ENCODE measurements at places on chromosomes 1 and 21.
A peak's percentile ranks its signal among the peaks of the same experiment; 100 is the strongest.

DNA sequence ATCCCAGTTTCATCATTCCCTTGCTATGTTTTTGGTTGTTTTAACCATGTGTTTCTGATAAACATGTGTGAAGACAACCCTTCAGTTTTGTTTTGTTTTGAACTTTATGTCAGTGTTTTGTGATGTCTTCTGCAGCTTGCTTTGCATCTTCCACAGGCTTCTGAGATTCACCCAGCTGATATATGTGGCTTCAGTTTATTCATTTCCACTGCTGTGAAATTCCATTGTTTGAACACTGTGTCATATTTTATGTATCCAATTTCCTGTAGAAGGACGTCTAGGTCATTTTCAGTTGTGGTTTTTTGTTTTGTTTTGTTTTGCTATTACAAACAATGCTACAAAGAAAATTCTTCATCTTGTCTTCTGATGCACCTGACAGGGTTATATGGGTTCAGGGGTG is 27.2 kb upstream of the SLC26A9 start:
- no peak for DNase-seq

- DNase-seq, result no peak
Observed at GRCh38 chr1:76268341-76268740, 193.8 kb downstream of the ST6GALNAC3 start.

GRCh38 chr1:149945206-149945605 is 8.5 kb upstream of the MTMR11 start:
- no peak for DNase-seq

DNA sequence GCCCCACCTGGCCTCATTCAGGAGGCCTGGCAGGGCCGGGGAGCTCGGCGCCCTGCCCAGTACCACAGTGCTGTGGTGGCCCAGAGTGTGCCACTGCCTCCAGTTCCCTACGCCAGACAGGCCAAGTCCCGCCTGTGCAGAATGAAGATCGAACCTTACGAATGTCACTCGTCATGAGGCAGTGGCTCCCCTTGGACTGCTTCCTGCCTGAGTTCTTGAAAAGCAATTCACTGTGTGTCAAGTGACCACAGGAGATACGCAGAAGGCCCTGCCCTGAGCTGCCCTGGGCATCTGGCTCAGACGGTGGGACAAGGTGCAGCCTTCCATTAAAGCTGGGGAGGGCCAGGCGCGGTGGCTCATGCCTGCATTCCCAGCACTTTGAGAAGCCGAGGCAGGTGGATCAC is 49.6 kb upstream of the LRP8 start:
- no peak for DNase-seq

DNA sequence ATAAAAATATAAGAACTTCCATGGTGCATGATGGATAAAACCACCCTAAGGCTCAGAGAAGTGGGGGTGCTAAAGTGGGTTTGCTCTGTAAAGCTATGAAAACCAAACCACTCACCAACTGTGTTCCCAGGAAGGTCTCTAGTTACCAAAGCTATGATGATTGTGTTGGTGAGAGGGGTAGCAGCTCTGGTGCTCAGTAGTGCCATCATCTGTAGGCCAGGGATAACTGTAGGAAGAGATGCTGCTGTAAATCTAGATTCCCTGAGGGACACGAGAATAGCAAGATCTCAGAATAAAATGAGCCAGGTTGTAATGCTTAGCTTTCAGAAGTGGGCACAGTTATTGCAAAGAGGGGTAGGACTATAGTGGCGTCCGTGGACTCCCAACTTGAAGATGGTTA is 124.5 kb downstream of the GREM2 start:
- DNase-seq, result no peak

GRCh38 chr1:71641903-71642302 is 561.1 kb upstream of the ZRANB2 start:
- DNase-seq, result no peak

DNA sequence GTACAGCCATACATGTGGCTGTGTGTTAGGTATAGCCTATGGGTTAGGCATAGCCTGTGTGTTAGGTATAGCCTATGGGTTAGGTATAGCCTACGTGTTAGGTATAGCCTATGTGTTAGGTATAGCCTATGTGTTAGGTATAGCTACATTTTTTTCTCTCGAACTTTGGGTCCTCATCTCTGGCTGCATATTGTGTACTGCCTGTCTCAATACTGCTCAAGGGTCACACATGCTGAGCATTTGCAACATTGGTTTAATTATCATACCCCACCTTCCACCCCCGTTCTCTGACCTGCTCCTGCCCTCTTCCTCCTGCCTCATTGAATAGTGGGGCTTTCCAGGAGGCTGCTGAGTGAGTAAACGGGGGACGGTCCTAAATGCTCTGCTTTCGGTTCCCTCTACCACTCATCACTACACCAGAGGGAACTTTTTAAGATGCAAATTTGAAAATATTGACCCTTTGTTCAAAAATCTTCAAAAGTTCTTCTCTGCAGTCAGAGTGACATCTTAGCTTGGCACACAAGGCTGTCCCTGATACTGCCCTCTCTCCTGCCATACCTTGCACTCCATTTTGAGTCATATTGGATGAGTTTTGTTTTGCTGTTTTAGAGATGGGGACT is 17.8 kb downstream of the OR2B11 start:
- no peak for DNase-seq

DNA sequence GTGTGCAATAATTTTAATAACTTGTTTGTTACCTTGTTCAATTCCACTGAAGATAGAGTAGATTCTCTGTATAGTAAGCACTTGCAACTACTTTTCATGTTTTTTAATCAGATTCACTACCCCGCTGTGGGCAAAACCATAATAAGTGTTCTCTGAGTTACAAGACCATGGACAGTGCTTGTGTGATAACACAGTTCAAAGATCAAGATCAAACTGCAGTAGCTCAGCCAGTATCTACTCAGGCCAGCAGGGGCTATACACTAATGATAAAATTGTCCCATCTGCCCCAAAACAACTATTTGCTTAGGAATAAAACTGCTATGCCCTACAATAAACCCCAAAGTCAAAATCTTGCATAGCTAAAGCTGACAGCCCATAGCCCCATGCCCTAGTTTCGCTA is 129.6 kb downstream of the LRRC7 start:
- DNase-seq, result no peak

GRCh38 chr1:150995460-150995859 is 11.2 kb downstream of the MINDY1 start:
- DNase-seq, result no peak

GRCh38 chr21:36992671-36993070 is 13.8 kb upstream of the RIPPLY3 start:
- DNase-seq, result no peak

- DNase-seq, result no peak
Observed at GRCh38 chr1:240188139-240188538, 96.5 kb downstream of the FMN2 start.

GRCh38 chr1:38268226-38268625 is 221.6 kb upstream of the POU3F1 start:
- DNase-seq, result no peak

DNA sequence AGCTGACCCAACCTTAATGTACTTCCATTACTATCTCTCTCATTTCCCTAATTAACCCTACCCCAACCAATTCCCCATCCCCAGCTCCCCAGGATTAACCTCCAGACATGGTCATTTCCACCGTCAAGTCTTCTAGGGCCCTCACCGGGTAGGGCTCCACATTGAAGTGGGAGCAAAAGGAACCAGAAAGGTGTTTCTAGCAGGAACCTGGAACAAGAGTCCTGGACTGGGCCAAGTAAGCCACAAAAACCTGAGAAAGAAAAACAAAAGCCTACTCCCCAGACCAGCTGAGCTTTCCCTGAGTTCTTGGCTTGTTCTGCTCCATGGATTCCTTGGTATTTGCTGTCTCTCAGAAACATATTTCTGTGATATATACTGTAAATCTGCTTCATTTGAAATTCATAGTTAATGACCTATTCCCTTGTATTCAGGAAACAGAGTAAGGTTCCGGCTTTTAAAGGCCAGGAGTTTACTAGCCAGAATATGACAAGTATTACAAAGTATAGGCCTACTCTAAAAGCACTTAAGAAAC is 58.4 kb downstream of the SYF2 start:
- DNase-seq, result no peak

DNA sequence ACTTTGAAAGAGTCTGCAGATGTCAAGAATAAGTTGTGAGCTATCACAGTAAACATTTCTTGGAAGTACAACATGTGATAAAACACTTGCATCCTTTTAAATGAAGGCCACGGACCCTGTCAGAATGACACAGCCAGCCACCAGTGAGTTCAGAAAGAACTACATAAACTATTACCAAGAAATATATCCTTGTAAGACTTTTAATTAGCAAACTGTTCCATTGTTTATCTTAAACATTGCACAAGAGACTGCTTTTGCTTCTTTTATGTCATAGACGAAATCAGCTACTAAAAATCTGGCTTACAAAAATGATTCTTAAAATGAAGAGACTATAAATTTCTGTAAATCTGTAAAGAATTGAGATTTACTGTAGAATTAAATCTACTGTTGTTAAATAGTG is 17.9 kb downstream of the LRRC7 start:
- no peak for DNase-seq

DNA sequence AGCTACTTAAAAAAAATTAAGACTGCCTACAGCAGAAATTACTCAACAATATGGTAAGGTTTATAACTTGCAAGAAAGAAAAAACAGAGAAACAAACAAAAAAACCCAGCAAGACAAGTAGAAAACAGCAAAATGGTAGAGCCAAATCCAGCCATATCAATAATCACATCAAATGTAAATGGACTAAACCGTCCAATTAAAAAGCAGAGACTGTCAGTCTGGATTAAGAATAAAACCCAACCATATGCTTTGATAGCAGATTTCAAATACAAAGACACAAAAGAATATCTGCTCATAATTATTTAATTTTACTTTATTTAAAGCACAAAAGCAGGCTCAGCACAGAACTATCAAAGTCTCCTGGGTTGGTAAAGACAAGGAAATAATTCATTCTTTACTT is 17.5 kb downstream of the PACC1 start:
- DNase-seq, result no peak

GRCh38 chr1:51953079-51953478 is 37.4 kb downstream of the RAB3B start:
- no peak for DNase-seq

DNA sequence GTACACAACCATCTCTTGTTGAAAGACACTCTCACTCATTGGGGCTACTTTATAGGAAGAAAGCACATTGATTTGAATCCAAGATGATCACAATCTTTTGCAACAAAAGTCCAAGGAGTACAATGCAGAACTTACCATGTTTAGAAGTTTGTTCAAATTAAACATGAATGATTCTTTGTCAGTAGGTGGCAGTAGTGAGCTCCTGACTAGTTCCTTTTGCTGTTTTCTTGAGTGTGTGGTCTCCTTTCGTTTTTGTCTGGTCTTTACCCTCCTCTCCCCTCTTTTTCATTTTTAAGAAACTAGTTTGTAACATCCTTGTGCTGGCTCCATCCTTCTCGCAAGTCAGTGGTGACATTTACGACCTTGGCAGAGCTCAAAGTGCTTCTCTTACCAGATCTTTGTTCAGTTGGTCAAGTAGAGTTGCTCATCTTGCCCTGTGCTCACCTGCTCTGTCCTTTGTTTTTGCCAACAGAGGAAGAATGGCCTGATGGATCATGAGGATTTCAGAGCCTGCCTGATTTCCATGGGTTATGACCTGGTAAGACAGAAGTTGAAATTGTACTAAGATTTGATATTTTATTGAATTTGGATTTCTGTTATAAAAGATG is 35.7 kb upstream of the MTR start:
- DNase-seq, result peak; percentile 74

- no peak for DNase-seq
Observed at GRCh38 chr1:143735764-143736461, 235.9 kb downstream of the FAM72C start.

- DNase-seq, result no peak
Observed at GRCh38 chr21:44405091-44405947, 50.0 kb upstream of the LRRC3 start.

DNA sequence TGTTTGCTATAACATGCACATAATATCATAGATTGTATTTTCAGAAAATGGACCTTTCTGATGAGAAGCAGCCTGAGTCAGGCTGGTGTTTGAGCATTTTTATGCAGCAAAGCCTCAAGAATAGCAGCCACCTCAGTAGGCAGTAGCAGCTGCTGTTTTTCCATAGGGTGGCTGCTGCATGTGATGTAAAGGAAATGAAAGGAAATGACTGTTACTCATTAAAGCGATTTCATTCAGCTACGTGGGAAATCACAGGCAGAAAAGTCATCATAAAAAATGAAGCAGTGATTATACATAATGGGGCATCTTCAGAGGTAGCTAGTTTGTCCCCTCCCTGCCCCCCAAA is 110.4 kb downstream of the PATJ start:
- DNase-seq, result no peak

GRCh38 chr1:225354906-225355305 is 72.9 kb downstream of the LBR start:
- DNase-seq, result no peak

DNA sequence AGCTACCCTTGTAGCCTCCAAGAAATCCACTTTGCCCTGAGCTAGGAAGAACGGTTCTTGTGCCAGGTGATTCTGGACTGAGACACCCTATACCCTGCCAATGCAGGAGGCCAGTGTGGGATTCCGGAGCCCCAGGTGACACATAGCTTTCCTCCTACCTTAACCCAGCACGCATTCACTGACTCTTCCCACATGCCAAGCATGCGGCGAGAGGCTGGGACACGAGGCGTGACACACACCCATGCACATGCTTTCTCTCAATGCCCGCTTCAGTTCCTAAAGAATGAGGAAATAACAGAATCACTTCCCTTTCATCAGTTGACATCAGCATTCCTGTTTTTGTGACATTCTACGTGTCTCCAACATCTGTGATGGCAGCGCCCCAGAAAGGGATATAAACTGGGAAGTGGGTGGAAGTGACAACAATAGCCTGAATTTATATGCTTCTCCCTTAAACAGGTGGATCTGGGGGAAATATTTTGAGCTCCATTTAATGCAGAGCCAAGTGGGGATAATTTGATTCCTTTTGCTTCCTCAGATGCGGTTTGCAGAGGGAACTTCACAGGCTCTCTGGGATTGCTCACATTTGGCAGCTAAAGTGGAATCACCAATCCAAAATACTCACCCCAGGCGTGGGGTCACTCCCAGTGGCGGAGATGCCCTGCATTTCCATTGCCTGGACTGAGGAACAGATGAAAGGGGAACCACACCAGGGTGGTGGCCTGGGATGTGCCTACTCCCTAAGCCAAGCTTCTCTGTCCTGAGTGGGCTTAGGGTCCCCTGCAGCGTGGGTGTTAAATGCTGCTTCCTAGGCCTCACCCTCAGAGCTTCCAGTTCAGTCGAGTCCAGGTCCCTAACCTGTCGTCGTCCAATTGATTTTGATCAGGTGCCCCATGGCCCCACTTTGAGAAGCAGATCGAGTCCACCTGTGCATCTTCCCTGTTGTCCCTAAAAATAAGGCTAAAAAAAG is 445.1 kb downstream of the SIPA1L2 start:
- DNase-seq, result no peak

DNA sequence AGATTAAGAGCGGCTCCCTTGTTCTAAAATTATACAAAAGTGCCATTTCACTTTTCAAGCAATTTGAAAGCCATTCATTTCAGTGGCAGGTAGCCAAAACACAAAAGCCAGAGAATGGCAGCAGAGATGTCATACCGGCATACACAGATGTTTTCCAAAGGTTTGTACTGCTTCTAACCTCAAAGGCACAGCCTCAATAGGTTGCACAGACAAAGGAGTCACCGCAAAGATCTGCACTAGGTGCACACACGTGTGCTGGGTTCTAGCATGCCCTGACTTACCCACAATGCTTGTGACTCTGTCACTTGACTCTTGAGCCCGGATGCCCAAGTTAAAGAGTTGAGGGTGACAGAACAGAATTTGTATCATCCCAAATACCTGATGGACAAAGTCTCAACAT is 448.9 kb upstream of the ADGRL2 start:
- no peak for DNase-seq
